ENCODE measurements at places on chromosomes 6 and 20.

- DNase-seq: no peak
These were observed 753.1 kb downstream of the MAFB start for GRCh38 chr20:39935901-39936300.

- no peak for DNase-seq
These were observed 687.9 kb upstream of the CITED2 start for GRCh38 chr6:140062043-140063020.

DNA sequence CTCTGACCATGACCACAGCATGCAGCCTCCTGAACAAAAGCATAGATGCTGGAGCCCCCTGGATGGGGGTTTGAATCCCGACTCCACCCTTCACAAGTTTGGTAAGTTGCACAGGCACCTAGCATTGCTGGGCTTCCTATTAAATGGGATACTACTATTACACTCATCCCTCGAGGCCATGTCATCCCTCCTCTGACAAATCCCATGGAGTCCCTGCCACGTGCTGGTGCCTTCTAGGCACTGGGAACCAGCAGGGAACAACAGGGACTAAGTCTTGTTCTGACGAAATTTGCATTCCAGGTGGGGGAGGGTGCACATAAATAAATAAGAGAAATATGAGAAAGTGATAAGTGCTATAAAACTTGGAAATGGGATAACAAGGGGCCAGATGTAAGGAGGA, 15.3 kb upstream of the SIRPA start:
- no peak for DNase-seq

DNA sequence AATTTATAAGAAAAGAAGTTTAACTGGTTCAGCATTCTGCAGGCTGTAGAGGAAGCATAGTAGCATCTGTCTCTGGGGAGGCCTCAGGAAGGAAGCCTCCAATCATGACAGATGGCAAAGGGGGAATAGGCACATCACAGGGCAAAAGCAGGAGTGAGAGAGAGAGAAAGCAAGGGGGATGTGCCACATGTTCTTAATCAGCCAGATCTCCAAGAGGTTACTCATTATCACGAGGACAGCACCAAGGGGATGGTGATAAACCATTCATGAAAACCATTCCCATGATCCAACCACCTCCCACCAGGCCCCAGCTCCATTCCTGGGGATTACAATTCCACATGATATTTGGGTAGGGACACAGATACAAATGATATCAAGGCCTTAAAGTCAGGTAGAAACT, 217.5 kb upstream of the TCF21 start:
- DNase-seq: no peak

- no peak for DNase-seq
These were observed 3.7 kb downstream of the AK9 start for GRCh38 chr6:109687271-109687761.

DNA sequence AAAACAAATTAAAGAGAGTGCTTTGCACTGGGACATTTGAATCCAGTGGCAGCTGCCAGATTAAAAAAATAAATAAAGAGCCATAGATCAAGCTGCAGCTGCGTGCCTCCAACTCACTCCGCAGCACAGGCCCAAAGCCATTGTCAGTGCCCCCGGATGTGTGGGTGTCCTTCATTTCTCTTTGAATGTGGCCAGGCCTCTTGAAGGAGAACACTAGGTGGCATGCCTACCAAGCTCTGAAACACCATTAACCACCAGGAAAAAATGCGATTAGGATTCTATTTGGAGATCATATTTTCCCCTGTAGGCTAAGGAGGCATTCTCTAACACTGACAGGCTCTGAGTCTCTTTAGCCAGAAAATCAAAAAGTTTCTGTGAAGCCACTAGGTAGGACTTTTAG, 549.8 kb downstream of the PRKN start:
- DNase-seq: no peak

GRCh38 chr6:116564311-116564710, 7.0 kb upstream of the RWDD1 start:
- DNase-seq: no peak

GRCh38 chr6:42974919-42975505, 4.0 kb downstream of the PEX6 start:
- DNase-seq: no peak

- no peak for DNase-seq
These were observed 594.5 kb downstream of the RFPL4B start for GRCh38 chr6:112941613-112942012.

- DNase-seq: no peak
These were observed 1.3 kb downstream of the OXT start for GRCh38 chr20:3072530-3073250.

Data from stimulated activated CD8-positive, alpha-beta memory T cell treated with anti-CD3 and anti-CD28 coated beads, Interleukin-2, amount 100 ng/mL, for 48 hours (primary cell).